ENCODE measurements at places on chromosomes 12 and 14.

DNA sequence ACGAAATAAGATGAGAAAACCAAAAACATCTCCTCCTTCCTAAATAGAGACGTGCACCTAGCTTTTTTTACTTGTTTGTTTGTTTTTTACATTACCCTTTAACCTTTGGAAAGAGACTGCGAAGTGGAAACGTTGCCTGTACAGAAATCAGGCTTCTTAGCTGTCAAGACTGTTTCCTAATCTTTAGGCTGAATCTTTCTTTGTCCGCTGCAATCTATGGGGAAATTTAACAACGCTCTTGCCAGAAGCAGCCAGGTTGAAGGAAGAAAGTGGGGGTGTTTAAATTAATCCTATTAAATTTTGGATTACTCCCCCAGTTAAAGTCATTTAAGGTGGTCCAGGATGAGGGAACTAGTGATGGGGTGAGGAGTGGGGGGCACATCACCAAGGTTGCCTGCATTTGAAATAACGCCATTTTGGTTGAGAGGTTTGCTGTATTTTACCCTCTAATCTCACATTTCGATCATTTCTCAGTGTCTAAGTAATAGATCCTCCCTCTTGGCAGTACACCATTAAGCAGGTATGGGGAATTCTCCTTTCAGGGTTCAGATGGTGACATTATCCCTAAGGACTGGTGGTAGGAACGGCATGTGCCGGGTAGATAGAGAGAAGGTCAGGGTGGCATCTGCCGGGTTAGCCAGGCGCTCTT, 2.6 kb downstream of the FLRT2 start:
- DNase-seq: no peak

- no peak for DNase-seq
Observed at GRCh38 chr14:77620222-77620870, 3.9 kb upstream of the SPTLC2 start.

- no peak for DNase-seq
Observed at GRCh38 chr14:87888136-87888999, 104.6 kb downstream of the GALC start.

GRCh38 chr12:106704081-106704480, 70.4 kb upstream of the RIC8B start:
- no peak for DNase-seq

DNA sequence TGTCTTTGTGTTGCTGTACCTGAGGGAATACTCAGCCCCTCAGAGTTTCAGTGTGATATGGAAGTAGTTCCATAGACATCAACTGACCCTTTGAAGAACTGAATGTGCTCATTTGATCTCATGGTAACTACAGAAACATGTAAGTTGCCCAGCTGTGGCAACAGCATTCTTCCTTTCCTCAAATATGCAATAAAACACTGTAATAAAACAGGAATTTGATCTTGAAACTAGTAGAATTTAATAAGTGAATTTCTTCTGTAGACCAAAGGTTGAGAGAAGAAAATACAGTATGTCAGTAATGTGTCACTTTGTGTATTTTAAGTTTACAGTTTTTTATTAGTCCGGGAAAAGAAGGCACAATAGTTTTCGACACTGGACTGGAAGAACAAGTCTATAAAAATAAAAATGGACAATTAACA, 31.9 kb downstream of the KCTD10 start:
- no peak for DNase-seq

DNA sequence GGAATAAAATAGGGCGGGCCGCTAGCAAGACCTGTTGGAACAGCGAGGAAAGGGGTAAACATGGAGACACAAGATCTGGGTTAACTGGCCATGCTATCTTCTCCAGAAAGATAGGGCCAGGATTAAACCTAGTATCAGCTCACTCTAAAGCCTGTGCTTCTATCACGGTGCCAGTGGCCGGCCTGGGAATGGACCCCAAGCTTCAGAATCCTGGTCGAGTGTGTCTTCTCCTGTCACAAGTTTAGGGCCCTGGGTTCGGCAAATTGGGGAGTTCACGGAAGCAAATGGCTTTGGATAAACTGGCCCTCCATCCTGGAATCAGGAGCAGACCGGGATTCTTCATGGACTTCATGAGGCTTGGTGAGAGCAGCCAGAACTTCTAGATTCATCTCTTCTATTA, 82.2 kb downstream of the LGMN start:
- DNase-seq: no peak

GRCh38 chr12:66776974-66777373, 98.1 kb upstream of the GRIP1 start:
- DNase-seq: peak; percentile 43

- DNase-seq: no peak
Observed at GRCh38 chr12:104152685-104153241, 14.8 kb upstream of the NFYB start.

GRCh38 chr12:95117178-95117599, 43.8 kb upstream of the NR2C1 start:
- DNase-seq: peak; percentile 76

GRCh38 chr12:122097927-122098756, 19.6 kb downstream of the MLXIP start:
- no peak for DNase-seq

DNA sequence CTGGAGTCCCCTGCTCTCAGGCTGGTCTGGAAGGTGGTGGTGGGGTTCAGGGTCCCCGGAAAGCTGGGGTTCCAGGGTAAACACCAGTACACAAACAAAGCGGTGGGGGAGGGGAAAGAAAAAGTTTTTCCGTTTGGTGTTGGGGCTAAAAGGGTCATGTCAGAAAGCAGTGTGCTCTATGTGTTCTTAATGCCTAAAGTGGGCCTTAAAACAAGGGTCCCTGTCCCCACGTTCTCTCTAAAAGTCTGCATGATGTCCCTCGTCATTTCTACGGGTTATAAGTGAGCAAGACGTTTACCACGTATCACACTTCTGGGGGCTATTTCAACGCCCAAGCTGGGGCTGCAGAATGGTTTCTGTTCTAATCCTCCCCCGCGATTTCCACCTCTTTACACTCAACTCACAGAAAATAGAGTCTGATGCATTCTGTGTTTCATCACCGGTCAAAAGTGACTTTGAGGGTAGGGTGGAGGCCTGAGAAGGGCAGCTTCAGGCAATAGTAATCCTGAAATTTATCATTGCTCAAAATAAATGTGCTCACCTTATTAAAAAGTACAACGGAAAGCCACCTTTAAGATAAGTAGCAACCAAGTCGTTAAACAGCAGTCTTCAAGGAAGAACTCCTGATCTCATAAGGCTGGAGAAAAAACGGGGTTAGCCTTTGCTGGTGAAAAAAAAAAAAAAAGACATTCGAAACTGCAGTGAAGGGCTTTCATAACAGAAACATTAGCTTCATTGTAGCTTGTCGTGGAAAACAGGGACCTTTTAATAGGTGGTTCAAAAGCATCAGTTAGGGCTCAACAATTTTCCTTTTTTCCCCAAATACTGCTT, 63.9 kb upstream of the PTGR2 start:
- peak; percentile 31 for DNase-seq

DNA sequence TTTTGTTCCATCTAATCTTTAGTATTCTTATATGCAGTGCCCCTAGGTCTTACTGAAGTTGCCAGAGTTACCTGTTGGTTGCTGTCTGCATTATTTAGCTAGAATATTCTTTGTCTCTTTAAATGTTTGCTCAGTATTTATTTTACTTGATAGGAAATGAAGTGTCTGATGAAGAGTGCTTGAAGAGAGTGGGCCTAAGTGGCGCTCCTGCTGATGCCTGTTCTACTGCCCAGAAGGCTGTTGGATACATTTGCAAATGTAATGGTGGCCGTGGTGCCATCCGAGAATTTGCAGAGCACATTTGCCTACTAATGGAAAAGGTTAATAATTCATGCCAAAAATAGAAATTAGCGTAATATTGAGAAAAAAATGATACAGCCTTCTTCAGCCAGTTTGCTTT, 18.9 kb downstream of the CMAS start:
- no peak for DNase-seq

GRCh38 chr12:47773062-47773857, at the start of gene SLC48A1:
SLC48A1 (plus strand) TSS chr12:47773238; CDS start chr12:47773305, 67 bp downstream.
- DNase-seq: peak; percentile 74

GRCh38 chr14:69882116-69882864, 3.1 kb downstream of the SMOC1 start:
- no peak for DNase-seq

DNA sequence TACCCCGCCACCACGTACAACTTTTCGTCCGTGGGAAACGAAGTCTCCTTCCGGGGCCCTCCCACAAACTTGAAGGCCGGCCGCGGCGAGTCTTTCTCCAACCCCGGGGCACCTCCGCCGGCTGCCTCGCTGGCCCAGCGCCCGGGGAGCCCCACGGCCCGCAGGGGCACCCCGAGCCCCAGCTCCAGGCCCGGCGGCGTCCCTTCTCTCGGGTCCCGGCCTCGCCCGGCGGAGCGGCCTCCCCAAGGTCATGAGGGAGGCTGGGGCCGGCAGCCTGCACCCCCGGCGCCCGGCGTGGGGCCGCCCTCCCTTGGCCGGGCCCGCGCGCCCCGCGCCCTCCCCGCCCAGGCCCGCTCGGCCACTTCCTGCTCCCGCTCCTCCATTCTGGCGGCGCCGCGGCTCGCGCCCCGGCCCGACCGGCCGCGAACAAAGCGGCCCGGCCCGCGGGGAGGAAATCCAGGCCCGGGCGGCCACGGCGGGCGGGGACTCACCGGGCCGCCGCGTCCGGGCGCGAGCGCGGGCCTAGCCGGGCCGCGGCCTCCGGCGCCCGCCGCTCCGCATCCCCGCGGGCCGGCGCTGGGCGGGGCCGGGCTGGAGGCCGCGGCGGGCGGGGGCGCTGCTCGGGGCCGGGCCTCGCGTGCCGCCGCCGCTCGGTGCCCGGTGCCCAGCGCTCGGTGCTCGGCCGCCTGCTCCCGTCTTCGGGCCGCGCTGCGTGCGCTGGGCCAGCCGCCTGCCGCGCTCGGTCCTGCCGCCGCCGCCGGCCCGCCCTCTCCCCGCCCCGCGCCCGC, at the start of gene AKT1:
Gene AKT1 (minus strand): TSS at position 756 of the 788 bp plus-strand sequence. CDS start 3,105 bp downstream, outside the sequence.
- peak; percentile 35 for DNase-seq

DNA sequence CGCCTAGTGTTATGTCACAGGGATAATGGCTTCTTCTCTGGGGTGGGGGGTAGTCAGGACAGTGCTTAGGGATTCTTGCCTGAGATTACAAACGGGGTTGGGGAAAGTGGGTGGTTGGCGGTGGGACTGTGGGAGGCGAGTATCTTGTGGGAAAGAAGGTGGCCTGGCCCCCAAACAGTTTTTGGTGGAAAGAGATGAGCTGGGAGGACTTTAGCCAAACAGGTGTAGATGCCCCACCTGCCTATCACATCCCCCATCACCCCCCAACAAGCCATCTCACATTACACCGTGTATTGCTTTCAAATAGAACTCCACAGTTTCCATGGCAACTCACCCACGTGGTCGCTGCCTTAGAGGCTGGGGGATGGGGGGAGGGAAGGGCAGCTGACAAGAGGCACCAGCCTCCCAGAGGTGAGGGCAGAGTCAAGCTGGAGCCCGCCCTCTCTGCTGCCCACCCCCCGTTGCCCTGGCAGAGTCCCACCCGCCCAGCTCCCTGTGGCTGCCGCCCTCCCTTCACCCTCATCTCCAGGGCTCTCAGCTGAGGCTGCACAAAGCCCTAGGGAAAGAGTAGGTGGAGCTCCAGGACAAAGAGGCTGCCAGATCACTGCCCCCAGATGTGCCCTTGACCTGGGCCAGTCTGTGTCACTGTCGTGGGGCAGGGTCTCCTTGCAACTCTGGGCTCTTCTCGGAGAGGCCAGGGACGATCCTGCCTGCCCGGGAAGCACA, 98.3 kb downstream of the LRRC74A start:
- peak; percentile 77 for DNase-seq

GRCh38 chr12:20211981-20212421, 156.3 kb upstream of the PDE3A start:
- no peak for DNase-seq

DNA sequence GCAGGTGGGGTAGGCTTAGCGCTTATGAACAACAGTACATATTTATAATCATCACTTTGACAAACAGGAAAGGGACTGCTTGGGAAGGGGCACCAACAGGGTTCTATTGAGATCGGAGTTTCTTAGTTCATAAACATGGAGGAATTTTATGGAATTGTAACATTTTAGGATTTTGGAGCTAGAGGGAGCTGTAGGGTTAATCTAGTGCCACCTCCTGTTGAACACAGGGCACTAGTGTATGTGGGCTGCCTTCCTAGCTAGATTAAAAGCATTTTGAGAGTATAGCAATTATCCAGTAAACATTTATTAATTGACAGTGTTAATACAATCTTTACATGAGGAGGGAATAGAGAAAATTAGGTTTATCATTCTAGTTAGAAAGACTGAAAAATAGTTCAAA, 23.1 kb upstream of the TBC1D30 start:
- DNase-seq: no peak

DNA sequence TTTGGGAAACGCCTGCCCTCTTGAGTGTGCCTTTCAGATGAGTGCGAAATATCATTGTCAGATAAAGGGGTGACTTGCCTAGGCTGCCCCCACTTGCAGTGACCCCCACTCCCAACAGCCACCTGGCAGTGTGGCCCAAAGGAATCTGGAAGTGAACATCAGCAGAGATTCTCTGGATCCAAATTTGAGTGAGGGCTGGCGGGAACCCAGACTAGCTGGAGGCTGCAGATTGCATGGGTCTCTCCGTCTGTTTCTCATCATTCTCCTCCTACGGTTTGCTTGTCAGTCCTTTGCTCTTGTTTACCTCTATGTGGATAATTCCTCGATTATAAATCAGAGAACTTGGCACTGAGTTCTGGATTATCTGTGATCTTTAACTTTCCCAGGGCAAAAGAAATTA, 280.8 kb downstream of the ZFP36L1 start:
- DNase-seq: no peak

GRCh38 chr12:107349008-107349747, 255.8 kb upstream of the CRY1 start:
- no peak for DNase-seq

DNA sequence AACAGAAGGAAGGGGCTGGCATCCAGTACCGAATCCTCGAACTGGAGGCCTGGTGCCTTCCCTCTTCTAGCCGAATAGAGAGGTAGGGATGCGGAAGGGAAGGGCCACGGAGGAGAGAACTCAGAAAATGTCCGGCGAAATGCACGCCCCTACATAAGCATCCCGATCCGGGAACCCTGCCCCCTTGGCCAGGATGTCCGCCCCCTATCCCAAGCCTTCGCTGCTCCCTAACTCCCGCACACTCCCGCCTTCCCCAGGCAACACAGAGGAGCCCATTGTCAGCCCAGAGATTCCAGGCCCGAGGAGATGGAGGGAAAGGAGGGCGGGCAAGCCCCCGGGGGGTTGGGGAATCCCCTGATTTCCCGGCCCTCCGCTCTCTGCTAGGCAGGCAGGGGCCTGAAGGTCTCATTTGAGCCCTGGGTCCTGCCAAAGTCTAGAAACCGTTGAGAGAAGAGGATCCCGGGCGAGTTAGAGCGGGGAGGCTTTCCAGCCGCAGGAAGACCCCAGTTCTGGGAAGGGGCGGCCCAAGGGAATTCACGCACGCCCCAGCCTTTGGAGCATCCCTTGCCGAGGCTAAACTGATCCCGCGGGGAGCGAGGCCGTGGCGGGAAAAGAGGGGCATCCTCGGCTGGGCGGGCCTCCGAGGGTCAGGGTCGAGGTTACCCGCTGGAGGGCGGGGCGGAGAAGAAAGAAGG, 569 bp upstream of the ARHGEF40 start:
- peak; percentile 44 for DNase-seq

GRCh38 chr14:72901361-72901760, 7.5 kb upstream of the DPF3 start:
- no peak for DNase-seq

- no peak for DNase-seq
Observed at GRCh38 chr12:109092497-109093021, 713 bp downstream of the ALKBH2 start.

- no peak for DNase-seq
Observed at GRCh38 chr14:77529963-77530362, 31.3 kb upstream of the ISM2 start.

- DNase-seq: no peak
Observed at GRCh38 chr14:63436286-63437098, 106.7 kb downstream of the PPP2R5E start.
